Smooth muscle cell of the umbilical artery (primary cell): ENCODE measurements at places on chromosomes 4 and X. TPM values are rescaled to one million over a fixed set of nuclear protein-coding genes. Genes with fewer than 3 reads are reported as not detected.

Gene NPY1R
- under 0.01 TPM in 1 of 2 replicates, not detected in the other for total RNA-seq

Gene CDS1
- under 0.01 and 0.05 TPM in 2 replicates for total RNA-seq

Gene PRKG2
- under 0.01 and 0.05 TPM in 2 replicates for total RNA-seq

Gene LRP2BP
- 0.55 and 0.89 TPM in 2 replicates for total RNA-seq

Gene MMRN1
- 0.42 and 1.2 TPM in 2 replicates for total RNA-seq

Gene CHST7
- 9.2 and 26.0 TPM in 2 replicates for total RNA-seq

Gene ZNF630
- 0.97 and 1.5 TPM in 2 replicates for total RNA-seq

Gene GLRA2
- total RNA-seq = not detected in 2 replicates

Gene FGFBP1
- not detected in 2 replicates for total RNA-seq
